ENCODE measurements at places on chromosomes 7 and 10. TPM values are rescaled to one million over a fixed set of nuclear protein-coding genes. Genes with fewer than 3 reads are reported as not detected.

PUS7 gene
- 14.3 TPM for total RNA-seq

OR2A2 gene
- total RNA-seq: not detected

EPHB6 gene
- total RNA-seq: 22.1 TPM

MYH16 gene
- not detected for total RNA-seq

CASP7 gene
- total RNA-seq: 6.1 TPM

ACTL6B gene
- total RNA-seq: not detected

LIPK gene
- not detected for total RNA-seq

PVRIG gene
- 22.7 TPM for total RNA-seq

SPDYE16 gene
- 0.12 TPM for total RNA-seq

GRCh38 chr10:43739161-43739560 lies 90.5 kb upstream of the ZNF32 start:
- DNase-seq: no peak

- DNase-seq: no peak
These were observed 85.9 kb upstream of the GRB10 start for GRCh38 chr7:50868426-50869100.

DNA sequence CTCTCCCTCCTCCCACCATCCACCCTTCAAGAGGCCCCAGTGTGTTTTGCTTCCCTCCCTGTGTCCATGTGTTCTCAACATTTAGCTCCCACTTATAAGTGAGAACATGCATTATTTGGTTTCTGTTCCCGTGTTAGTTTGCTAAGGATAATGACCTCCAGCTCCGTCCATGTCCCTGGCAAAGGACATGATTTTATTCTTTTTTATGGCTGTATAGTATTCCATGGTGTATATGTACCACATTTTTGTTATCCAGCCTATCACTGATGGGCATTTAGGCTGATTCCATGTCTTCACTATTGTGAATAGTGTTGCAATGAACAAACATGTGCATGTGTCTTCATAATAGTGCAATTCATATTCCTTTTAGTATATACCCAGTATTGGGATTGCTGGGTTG lies 79.7 kb downstream of the MRPL32 start:
- no peak for DNase-seq

GRCh38 chr10:89837165-89838043 lies 136.0 kb downstream of the KIF20B start:
- DNase-seq: peak; percentile 29

DNA sequence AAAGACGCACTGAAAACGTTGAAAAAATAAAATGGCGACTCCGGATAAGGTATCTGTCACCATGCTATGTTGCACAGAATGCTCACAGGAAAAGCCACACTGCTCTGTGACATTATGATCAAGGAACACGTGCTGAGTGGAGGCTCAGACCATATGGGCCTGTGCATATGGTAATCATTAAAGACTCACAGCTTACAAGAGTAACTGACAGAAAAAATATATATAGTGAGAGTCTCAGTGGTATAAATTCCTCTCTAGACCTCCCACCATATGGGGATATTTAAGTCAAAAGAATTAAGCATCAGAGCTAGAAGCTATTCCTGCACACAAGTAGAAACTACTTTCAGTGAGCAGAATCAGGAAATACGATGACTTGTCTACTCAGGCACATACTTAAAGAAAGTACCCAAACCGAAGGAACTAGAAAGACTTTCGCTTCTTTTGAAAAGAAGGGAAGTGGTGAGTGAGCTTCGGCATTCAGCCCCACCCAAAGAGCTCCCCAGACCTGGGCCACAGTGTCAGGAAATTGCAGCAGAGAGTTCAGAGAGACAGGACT lies 65.1 kb upstream of the MPP7 start:
- DNase-seq: peak; percentile 78

- no peak for DNase-seq
These were observed 287.4 kb downstream of the EXOC4 start for GRCh38 chr7:133540096-133540860.

- no peak for DNase-seq
These were observed 41.0 kb upstream of the AMPH start for GRCh38 chr7:38671911-38672905.

DNA sequence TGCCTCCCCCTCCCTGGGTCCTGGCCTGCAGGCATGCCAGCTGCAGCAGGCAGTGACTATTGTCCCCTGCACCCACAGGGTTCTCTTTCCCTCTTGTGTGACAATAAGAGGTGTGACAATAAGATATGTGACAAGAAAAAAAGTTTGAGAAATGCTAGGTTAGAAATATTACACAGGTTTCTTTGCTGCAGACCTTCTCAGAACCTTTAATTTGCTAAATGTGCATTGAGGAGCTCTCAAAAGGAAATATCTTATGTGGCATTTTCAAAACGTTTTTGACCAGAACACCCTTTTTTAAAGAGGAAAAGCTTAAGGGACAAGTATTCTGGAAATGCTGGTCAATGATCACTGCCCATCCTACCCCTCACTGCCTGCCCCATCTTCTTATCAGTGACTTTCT lies 117.5 kb downstream of the COL13A1 start:
- no peak for DNase-seq

- no peak for DNase-seq
These were observed 40.0 kb downstream of the FGFR2 start for GRCh38 chr10:121558238-121558637.

- peak; percentile 34 for DNase-seq
These were observed 51.8 kb upstream of the MRLN start for GRCh38 chr10:59805014-59805413.

- no peak for DNase-seq
These were observed 220.9 kb upstream of the PLXDC2 start for GRCh38 chr10:19595212-19595845.

GRCh38 chr10:74078037-74078436 lies 72.6 kb downstream of the AP3M1 start:
- DNase-seq: peak; percentile 40

DNA sequence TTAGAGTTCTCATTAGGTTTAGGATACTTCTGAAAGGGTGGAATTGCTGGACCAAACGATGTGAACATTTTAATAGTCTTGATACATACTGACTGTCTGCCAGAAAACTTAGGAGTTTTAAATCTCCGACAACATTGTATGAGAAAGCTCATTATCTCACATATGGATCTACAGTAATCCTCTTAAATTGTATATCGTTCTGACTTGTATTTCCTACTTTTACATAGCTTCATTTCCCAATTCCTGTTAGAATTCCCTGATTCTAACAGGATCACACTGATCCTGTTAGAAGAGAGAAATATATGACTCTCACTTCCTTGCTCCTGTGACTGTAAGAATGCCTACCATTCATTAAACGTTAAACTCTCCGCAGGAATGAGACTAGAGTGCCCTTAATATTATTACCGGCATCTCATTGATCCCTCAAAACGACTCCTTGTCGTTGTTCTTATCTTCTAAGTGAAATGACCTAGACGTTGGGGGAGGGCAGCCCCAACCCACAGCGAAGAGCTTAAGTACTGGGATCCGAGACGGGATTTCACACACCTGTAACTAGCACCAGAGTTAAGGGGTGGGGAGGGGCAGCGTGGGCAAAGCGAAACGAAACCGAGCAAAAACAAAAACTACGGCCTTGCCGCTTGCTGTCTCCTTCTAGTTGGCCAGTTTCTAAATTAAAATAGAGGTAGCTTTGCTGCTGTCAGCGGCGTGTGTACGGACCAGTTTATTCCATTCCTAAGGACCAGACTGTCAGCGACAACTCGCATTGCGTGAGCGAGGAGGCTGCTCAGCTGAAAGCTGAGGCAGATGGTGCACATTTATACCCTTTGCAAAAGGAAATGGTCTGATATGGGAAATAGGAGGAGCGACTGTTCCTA lies 678 bp upstream of the TMEM106B start:
- no peak for DNase-seq

GRCh38 chr7:80794631-80795573 lies 123.9 kb downstream of the SEMA3C start:
- DNase-seq: no peak

DNA sequence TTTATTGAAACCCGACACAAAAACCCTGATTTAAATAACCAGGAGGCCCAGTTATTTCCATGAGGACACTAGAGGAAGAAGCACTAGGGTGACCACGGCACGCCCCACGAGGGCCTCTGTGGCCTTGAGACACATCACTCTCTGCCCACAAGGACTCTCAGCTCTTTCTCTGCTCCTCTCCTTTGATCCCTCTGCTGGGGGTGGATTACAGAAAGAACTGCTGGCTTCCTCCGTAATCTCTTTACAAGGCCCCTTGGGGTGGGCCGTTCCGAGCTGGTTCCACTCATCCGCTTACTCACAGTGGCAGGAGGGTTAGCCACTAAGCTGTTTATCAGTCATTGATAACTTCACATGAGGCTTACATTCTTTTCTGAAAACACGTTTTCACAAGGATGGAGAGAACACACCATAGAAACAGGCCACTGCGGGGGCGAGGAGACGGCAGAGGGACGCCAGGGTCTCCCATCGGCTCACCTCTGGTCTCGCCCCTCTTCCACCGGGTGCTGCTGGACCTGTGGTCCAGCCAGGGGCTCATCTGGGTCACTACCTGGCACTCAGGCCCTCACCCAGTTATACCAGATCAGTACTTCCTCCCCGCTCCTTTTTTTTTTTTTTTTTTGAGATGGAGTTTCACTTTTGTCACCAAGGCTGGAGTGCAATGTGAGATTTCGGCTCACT lies 17.6 kb upstream of the PFKFB3 start:
- no peak for DNase-seq

GRCh38 chr7:101084865-101085161 lies 468 bp upstream of the TRIM56 start:
- no peak for DNase-seq

- DNase-seq: no peak
These were observed 47.3 kb upstream of the PIP4K2A start for GRCh38 chr10:22761569-22762220.

- no peak for DNase-seq
These were observed 81.4 kb upstream of the PPP2R2D start for GRCh38 chr10:131819241-131820072.

DNA sequence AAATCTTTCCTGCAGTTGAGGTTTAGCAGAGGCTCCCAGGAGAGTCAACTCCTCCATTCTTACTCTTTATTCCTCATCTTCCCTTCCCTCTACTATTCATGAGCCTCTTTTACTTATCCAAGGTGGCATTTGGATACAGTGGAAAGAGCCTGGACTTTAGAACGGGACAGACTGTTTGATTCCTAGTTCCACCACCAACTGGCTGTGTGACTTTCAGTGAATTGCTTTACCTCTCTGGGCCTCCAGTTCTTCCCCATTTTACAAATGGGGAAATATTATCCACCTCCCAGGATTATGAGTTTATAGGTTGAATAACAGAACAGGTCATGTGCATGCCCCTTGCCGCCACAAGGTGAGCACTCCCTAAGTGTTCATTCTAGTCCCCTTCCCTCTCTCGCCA lies 49.9 kb downstream of the ZNF503 start:
- DNase-seq: no peak

- no peak for DNase-seq
These were observed 63.7 kb downstream of the CARD11 start for GRCh38 chr7:2979951-2980350.

DNA sequence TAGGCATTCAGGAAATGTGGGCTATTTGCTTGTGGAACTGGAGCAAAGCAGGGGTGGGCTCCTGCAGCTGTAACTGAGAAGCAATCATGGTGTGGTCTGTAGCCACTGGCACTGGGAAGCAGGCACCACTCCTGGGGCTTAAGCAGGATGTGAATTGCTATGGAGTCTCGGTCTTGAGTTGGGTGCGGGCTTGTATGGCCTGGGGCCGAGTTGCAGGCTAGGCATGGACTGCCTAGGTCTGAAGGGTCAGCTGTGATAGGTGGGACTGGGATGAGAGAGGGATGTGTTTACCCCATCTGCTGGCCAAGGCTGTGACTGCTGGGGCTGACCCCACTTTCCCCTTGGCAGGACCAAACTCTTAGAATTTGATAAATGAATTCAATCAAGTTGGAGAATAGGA lies 43.0 kb downstream of the ADCY1 start:
- DNase-seq: no peak

- no peak for DNase-seq
These were observed 297.6 kb upstream of the PLXDC2 start for GRCh38 chr10:19518632-19519031.

DNA sequence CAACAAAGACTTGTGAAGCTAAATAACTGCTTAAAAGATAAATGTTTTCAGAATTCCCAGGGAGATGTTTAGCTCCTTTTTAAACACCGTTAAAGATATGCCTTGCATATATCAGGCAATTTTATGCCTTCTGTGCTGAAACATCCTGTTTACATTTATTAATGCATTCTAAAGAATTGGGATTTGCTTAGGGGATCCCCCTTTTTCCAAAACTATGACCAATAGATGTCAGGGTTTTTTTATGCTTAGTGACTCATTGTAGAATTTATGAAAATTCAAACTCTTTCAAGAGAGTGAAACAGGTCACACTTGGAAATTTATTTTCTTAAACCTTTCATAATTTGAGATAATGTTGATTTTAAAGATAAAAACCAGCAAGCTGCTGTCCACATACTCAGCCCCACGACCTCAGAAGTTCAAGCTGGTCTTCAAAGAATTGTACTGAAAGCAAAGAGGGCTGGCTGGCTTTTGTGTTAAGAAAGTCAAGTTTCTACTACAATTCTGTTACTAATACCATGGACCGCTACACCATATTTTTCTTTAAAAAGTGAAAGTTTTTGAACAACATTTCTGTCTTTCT lies 411.8 kb downstream of the ETV1 start:
- DNase-seq: no peak

DNA sequence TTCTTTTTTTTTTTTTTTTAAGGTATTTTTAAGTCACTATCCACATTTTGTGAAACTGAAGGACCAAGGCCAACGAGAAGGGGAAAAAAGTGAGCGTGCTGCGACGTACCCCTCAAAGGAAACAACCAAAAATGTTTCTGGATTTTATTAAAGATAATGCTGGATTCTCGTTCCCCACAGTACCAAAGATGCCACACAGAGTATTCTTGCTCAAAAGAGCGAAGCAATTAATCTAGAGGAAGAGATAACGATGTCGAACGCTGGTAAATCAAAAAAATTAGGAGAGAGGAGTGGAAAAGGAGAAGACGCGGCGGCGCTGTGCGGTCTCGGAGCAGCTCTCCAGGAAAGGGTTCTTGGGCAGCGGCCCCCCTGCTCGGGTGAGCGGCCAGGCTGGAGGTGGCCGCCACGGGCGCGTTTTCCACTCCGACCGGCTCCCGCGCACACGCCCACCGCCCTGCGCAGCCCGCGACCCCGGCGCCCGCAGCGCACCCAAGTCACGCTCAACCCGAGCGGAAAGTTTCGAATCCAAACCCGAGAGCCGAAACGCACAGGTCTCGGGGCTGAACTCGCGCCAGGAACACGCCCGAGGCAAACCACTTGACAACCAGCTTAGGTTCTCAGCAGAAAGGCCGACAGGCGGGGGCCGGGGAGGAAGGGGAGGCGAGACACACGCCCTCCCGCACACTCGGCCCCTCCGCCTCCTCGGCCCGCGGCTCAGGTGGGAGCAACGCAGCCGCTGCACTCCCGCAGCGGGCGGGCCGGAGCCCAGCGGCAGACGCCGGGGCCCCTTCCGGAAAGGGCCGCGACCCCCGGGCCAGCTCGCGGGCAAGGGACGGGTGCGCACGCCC lies 989 bp downstream of the SRPK2 start:
- peak; percentile 58 for DNase-seq

DNA sequence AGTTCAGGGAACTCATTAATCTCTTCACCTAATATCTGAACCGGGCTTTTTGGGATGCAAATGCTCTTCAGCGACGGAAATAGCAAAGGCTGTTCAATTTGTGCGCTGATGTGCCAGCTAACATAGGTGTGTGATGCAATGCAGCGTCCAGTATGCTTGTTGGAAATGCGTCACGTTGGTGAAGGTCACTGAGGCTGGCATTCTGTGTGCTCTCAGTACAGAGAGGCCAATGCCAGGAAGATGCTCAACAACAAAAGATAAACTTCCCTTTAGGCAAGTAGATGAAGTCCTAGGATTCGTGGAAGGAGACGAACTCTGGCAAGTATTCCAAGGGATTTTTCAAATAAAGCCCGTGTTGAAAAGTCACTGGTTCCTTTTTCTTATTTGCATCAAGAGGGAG lies 649.5 kb upstream of the MKI67 start:
- DNase-seq: no peak

All from activated naive CD4-positive, alpha-beta T cell treated with anti-CD3 and anti-CD28 coated beads for 36 hours (primary cell).